ENCODE measurements at places on chromosomes 3 and 15. TPM values are rescaled to one million over a fixed set of nuclear protein-coding genes. Genes with fewer than 3 reads are reported as not detected.
A peak's percentile ranks its signal among the peaks of the same experiment; 100 is the strongest.

The SLC27A2 gene
- not detected for total RNA-seq

GRCh38 chr15:100147828-100148227 lies 193.9 kb downstream of the ADAMTS17 start:
- no peak for DNase-seq

GRCh38 chr3:50687916-50688315 lies 13.2 kb downstream of the DOCK3 start:
- DNase-seq, result no peak

DNA sequence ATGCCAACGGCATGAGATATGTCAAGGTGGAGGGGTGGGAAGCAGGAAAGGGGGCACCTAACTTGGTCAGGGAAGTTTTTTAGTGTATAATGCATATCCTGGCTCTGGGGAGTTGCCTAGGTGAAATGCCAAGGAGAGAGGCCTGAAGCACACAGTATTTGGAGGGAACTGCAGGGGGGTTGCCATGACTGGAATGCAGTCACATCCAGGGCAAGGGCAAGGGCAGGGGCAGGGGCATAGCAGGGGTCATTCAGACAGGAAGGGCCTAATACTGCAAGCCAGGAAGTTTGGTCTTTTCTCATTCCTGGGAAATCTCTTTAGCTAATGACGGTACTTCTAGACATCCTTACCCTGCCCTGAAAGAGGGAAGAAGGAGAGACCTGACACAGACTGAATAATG lies 60.5 kb downstream of the MYRIP start:
- no peak for DNase-seq

GRCh38 chr15:78880813-78881212 lies 8.1 kb downstream of the MORF4L1 start:
- no peak for DNase-seq

GRCh38 chr3:108090701-108091497 lies at the start of gene CD47:
CD47 (minus strand) TSS chr3:108091031; CDS start chr3:108090908, 123 bp downstream.
- DNase-seq, result peak; percentile 96

DNA sequence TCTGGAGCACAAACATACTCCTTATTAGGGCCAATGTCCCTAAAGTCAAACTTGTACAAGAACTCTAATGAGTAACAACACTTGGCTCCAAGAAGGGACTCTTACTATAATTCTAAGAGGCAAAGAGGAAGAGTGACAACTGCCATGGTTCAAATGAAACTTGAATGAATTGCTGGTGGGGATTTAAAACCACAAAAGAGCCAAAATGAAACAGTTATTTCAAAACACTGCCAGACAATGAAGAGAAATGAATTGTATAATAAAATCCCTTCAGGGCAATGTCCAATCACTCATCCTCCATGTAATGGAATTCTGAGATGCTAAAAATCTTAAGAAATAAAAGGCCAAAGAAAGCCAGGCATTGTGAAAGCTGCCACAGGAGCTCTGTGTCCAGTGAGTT lies 14.2 kb downstream of the THRB start:
- no peak for DNase-seq
